Tibial nerve (tissue), 4 donors: ENCODE measurements at places on chromosomes 3 and 15.

- H3K27ac ChIP-seq = no peak overlapping the region
- no peaks in the 10 kb centered on the region for H3K27me3 ChIP-seq
- no peak for DNase-seq
- no peak overlapping the region for H3K4me3 ChIP-seq
- no peaks in the 10 kb centered on the region for H3K4me1 ChIP-seq
These were observed 11.7 kb upstream of the ZNF148 start for GRCh38 chr3:125386811-125387210.

GRCh38 chr3:16686679-16687078, 81.5 kb upstream of the DAZL start:
- H3K36me3 ChIP-seq = no peaks in the 10 kb centered on the region
- H3K27me3 ChIP-seq = no peaks in the 10 kb centered on the region
- no peak overlapping the region for H3K4me3 ChIP-seq

- no peaks in the 10 kb centered on the region for H3K4me1 ChIP-seq
- no peak overlapping the region for H3K4me3 ChIP-seq
- no peaks in the 10 kb centered on the region for H3K27me3 ChIP-seq
- DNase-seq = no peak
- no peak overlapping the region for H3K27ac ChIP-seq
These were observed 29.5 kb downstream of the RAB6B start for GRCh38 chr3:133866141-133866540.

- no peaks in the 10 kb centered on the region for H3K36me3 ChIP-seq
- H3K4me3 ChIP-seq = no peak overlapping the region
- H3K27ac ChIP-seq = no peak overlapping the region
- no peaks in the 10 kb centered on the region for H3K4me1 ChIP-seq
- no peaks in the 10 kb centered on the region for H3K27me3 ChIP-seq
These were observed 1.7 kb downstream of the TM4SF19 start for GRCh38 chr3:196336319-196337145.

GRCh38 chr3:90015688-90016356, 908.4 kb downstream of the EPHA3 start:
- no peak for DNase-seq
- no peaks in the 10 kb centered on the region for H3K27me3 ChIP-seq
- H3K4me1 ChIP-seq = peaks cover 7% of the 10 kb centered on the region
- no peaks in the 10 kb centered on the region for H3K36me3 ChIP-seq
- H3K4me3 ChIP-seq = no peak overlapping the region
- no peak overlapping the region for H3K27ac ChIP-seq

GRCh38 chr3:74651292-74651691, 36.8 kb upstream of the CNTN3 start:
- H3K4me1 ChIP-seq = no peaks in the 10 kb centered on the region
- no peaks in the 10 kb centered on the region for H3K27me3 ChIP-seq
- H3K27ac ChIP-seq = no peak overlapping the region
- H3K36me3 ChIP-seq = no peaks in the 10 kb centered on the region
- no peak for DNase-seq
- no peak overlapping the region for H3K4me3 ChIP-seq

DNA sequence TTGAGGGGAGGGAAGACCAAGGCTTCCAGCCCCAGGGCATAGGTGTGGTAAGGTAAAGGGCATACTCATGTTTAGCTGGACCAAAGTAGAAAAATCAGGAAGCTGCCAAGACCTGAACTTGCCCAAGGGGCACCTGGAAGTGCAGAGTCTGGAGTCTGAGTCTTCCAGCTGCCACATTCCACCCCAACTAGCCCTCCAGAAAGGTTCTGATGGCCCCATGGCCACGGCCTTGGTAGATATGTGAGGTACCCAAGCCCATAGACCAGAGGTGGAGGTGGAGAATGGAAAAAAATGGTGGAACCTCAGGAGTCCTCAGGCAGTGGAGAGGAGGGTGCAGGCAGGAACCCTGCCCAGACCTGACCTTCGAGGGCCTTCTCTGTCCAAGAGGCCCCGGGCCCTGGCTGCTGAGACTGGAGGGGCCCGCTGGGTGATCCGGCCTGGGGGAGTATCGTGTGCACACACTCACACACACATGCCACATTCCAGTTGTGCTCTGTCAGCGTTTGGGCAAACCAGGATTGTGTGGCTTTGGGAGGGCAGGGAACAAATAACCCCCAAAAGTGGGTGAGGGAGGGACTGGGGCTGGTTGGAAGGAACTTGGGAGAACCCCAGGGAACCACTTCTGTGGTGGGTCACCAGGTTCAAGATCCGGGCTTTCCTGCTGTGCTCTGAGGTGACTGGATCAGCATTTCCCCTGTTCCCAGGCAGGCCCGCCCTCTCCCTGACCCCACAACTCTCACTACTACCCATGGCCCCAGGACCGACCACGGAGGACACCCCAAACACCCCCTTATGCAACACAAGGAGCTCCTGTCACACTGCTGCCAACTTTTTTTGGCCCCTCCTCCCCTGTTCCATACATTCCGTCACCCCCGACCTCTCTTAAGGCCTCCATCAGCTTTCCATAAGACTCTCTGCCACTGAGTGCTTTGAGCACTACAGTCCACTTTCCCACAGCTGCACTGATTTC, 11.6 kb downstream of the MYL3 start:
- H3K36me3 ChIP-seq = no peaks in the 10 kb centered on the region
- no peak overlapping the region for H3K4me3 ChIP-seq
- DNase-seq = no peak
- H3K4me1 ChIP-seq = no peaks in the 10 kb centered on the region
- H3K27me3 ChIP-seq = no peaks in the 10 kb centered on the region
- H3K27ac ChIP-seq = no peak overlapping the region

DNA sequence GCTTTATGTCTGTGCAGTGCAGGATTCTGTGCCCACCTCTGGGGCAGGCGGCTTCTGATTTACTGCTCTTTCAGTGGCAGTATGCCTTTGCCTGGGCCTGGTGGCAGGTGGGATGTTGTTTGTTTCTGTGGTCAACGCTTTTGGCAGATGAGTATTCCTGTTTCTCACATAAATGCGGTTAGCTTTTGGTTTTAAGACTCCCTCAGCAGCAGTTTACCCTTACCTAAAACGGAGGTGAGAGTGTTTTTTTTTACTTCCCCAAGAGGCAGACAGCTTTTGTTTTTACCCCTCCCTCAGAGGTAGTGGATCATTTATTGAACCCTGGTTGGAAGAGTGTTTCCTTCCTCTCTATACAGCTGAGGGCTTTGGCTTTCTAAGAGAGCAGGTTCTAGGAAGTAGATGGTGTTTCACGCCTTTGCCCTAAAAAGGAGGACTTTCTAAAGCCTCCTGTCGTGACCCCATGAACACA, 134.1 kb upstream of the PLSCR5 start:
- H3K27ac ChIP-seq = no peak overlapping the region
- H3K36me3 ChIP-seq = no peaks in the 10 kb centered on the region
- H3K27me3 ChIP-seq = no peaks in the 10 kb centered on the region
- no peak for DNase-seq

DNA sequence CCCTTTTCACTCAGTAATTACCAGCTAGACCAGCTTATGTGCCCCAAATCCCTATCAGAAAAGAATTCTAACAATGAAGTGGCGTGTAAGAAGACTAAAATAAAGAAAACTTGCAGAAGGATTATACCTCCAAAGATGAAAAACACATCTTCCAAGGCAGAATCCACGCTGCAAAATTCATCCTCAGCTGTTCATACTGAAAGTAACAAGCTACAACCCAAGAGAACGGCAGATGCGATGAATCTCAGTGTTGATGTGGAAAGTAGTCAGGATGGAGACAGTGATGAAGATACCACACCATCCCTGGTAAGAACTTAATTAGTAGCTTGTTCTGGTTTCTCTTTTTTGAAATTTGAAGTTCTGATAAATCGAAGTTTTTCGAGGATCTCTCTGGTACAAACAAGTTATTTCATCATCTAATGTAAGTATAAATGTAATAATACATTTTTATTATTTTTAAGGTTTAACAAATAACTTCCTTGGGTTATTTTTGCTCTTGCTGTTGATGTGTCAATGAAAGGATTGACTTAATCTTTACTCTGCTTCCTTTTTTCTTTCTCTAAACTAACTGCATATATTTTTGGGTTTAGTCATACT, 1.4 kb downstream of the WDR76 start:
- H3K27me3 ChIP-seq = no peaks in the 10 kb centered on the region
- no peaks in the 10 kb centered on the region for H3K36me3 ChIP-seq
- no peak overlapping the region for H3K27ac ChIP-seq
- H3K4me3 ChIP-seq = no peak overlapping the region
- peaks cover 26% of the 10 kb centered on the region for H3K4me1 ChIP-seq

DNA sequence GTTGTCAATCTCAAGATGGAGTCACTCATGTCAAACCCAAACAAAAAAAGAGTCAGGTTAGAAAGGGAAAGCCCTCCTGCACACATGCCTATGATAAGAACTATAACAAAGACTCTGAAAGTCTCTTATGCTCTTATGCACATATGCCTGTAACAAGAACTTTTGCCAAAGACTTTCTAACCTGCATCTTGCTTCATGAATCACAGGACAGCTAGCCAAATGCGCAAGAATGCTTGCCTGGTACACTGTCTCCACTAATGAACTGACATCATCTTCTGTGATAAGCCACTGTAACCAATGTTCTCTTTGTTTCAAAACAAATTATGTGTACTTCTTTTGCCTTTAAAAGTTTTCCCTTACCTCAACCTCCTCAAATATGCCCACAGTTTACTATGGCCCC, 18.2 kb upstream of the EHHADH start:
- no peak for DNase-seq
- H3K27me3 ChIP-seq = peaks cover 27% of the 10 kb centered on the region
- H3K36me3 ChIP-seq = no peaks in the 10 kb centered on the region
- no peaks in the 10 kb centered on the region for H3K4me1 ChIP-seq
- H3K27ac ChIP-seq = no peak overlapping the region

DNA sequence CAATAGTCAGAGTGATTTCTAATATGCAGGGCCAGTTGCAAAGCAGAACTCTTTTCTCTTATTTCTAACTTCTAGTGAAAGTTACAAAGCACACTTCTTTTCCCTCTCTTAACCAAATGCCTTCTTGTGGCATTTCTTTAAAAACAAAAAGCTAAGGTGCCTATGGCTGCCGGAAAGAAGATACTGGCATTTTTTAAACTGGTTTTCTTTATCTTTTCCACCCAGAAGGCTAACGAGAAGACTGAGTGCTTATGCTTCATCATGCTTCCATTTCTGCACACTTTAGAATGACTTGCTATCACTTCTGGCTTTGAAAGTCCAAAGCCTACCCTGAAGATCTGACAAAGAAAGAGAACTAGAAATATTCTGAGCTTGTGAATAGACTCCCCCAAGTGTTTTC, 141.3 kb downstream of the P2RY1 start:
- no peaks in the 10 kb centered on the region for H3K27me3 ChIP-seq
- no peak overlapping the region for H3K27ac ChIP-seq

DNA sequence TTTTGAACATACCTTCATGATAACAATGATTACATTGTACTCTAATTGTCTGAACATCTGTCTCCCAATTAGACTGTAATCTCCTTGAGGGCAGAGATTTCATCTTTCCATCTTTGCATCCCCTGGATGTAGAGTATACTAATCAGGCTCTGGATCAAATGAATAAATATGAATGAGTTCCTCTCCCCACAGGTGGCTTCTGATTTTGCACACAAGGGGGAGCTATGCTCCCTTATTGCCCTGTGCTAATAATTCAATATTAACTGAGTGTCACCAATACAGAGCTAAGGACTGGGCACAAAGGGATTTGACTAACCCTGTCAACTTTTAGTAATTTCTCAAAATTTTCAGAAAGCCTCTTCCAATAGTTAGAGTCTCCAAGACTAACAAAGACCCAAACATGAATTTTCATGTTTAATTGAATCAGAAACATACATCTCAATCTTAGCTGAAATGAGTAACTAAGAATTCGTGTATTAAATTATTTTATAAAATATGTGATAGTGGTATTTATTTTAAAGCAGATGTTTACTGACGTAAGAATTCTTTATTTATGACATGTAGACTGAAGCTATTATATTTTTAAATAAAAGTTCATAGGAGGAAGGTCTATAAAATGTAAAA, 3.0 kb downstream of the DUOXA1 start:
- H3K4me1 ChIP-seq = peaks cover 8% of the 10 kb centered on the region
- no peak for DNase-seq
- no peaks in the 10 kb centered on the region for H3K36me3 ChIP-seq
- no peak overlapping the region for H3K27ac ChIP-seq
- H3K27me3 ChIP-seq = no peaks in the 10 kb centered on the region
